ENCODE measurements at places on chromosomes 4 and X.
A peak's percentile ranks its signal among the peaks of the same experiment; 100 is the strongest.

GRCh38 chr4:17510582-17510981 lies 1.3 kb downstream of the QDPR start:
- DNase-seq = no peak

GRCh38 chr4:60042941-60043340 lies 1157.2 kb upstream of the ADGRL3 start:
- no peak for DNase-seq

DNA sequence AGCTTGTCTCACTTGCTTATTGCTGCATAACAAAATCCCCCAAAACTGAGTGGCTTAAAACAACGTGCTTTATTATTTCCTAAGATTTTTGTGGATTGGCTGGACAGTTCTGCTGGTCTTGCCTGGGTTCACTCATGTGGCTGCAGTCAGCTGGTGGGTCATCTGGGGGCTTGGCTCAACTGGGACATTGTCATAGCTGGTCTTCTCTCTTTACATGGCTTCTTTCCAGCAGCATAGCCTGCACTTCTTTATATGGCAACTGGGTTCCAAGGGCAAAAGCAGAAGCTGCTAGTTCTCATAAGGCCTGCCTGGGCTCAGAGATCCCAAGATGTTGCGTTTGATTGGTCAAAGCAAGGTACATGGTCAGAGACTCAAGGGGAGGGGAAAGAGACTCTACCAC lies 33.7 kb upstream of the STAG2 start:
- no peak for DNase-seq

GRCh38 chrX:48971249-48972219 lies at the start of gene KCND1:
Gene KCND1 (minus strand): TSS chrX:48971844. CDS start chrX:48970271, 1,573 bp downstream.
- peak; percentile 16 for DNase-seq

- peak; percentile 66 for DNase-seq
Measured at GRCh38 chrX:70454441-70455365, 10.1 kb downstream of the DLG3 start.

- peak; percentile 3 for DNase-seq
Measured at GRCh38 chr4:1400831-1401408, 5.3 kb downstream of the NKX1-1 start.

DNA sequence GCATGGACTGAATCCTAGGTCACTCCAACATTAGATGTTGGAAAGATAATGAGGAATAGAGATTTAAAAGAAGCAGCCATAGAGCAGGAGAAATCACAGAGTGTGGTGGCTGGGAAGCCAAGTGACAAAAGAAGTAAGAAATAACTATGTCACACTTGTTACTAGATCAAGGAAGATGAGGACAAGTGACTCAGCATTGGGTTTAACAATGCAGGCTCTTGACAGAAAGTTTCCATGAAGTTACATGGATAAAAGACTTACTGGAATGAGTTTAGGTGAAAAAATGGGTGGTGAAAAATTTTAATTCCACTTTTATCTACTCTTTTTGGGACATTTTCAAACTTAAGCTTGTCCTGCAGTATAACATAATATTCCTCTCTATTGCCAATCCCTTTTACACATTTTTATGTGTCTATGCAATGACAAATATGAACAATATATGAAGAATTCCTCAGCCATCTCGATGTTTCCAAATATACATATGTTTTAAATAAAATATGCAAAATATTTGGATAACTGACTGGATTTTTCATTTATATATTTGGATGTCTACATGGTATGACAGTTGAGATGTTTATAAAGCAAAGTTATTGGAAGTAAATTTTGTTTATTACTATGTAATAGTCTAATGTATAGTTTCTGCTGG lies 462.6 kb downstream of the IL15 start:
- no peak for DNase-seq

DNA sequence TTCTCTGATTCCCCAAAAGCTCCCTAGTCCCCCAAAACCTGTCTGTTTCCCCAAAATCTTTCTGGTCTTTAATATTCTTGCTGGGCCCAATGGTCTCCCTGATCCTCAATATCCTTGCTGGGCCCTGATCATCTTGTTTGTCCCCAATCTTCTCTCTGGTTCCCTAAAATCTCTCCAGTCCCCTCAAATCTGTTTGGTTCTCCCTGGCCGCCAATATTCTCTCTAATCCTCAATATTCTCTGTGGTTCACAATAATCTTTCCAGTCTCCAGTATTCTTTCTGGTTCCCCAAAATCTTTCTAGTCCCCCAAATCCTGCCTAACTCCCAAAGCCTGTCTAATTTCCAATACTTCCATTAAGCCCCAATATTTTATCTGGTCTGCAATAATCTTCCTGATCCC lies 18.5 kb downstream of the P2RY8 start:
- no peak for DNase-seq

- no peak for DNase-seq
Measured at GRCh38 chr4:93759506-93759905, 69.0 kb upstream of the ATOH1 start.

DNA sequence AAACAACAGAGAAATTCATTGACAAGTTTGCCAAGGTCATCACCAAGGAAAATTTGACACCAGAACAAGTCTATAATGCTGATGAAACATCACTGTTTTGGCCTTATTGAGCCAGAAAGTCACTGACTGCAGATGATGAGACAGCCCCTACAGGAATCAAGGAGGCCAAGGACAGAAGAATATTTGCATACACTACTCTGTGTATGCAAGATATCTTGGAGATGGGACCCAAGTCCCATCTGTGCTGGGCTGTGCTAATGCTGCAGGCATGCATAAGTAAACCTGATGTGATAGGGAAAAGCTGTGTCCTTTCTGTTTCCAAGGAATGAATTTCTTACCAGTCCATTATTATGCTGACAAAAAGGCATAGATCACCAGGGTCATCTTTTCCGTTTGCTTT lies 126.8 kb downstream of the PAPSS1 start:
- DNase-seq = no peak

DNA sequence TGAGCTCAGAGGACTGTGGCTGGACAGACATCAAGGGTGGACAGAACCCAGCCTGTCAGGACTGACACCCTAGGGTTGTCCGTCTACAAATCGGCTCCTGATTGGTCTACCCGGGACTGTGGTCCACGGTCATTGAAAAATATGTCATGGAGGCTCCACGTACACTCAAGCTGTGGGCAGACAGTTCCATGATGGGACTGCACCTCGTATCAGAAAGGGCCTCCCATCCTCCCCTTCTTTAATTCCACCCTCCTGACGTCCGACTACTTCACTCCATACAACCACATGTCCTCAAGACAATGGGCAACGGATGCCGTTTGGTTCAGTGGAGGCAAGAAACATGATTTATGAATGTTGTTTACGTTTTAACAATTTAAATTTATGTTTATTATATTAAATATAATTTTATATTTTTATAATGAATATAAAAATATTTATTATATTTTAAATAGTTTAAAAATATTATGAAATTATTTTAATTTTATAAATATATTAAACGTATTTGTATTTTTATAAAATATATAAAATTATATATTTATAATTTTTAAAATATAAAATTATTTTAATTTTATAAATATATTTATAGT lies 58.0 kb upstream of the SHOX start:
- no peak for DNase-seq

DNA sequence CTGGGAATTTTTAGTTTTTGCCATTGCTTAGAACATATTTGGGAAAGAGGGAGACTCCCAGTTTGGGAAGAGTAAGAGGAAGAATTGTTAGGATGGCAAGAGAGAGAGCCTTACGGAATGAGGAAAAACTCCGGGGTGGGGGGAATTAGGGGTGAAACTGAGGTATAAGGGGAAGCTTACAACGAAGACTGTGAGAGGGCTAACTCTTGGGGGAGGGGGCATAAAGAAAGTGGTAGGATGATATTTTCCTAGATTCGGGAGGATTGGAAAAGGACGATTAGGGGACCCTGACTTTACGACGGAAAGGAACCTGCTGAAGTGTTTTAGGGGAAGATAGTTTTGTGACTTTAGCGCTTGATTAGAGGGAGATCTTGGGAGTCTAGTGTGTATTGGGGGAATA lies 86.2 kb upstream of the HPRT1 start:
- DNase-seq = no peak

DNA sequence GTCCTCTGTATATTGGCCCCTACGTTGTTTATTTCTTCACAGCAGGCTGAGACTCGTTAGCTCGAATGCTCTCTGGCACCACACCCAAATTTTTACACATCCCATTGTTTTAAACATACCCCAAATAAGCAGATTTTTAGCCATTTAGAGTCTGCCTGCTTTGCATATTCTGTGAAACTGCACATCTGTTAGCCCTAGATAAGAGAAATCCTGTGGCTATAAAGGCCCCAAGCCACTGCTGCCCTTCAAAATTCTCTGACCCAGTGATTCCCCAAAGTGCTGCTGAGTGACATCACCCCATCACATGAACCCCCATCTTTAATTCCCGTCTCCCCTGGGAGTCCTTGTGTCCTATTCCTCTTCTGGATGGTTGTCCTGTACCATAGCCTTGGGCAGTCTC lies 20.8 kb downstream of the TEX13C start:
- no peak for DNase-seq

GRCh38 chr4:23754688-23755087 lies 135.2 kb downstream of the PPARGC1A start:
- no peak for DNase-seq

GRCh38 chr4:114264877-114265291 lies 285.4 kb upstream of the ARSJ start:
- DNase-seq = no peak

- no peak for DNase-seq
Measured at GRCh38 chr4:188145601-188146000, 6.4 kb downstream of the TRIML1 start.

DNA sequence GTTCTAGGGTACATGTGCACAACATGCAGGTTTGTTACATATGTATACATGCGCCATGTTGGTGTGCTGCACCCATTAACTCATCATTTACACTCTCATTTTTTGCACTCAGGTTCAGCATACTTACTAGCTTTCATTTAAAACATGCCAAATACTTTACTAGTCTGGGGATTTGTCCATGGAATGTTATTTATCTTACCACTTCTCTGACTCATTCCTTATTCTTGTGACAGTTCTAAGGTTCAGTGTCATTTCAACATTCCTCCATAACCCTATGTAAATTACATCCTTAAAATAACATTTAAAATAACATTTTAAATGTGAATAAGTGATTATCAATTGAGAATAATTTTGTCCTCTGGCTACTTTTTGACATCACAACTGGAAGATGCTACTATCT lies 19.5 kb upstream of the SYTL5 start:
- DNase-seq = no peak

GRCh38 chrX:72392816-72393800 lies 87.4 kb upstream of the CITED1 start:
- no peak for DNase-seq

- no peak for DNase-seq
Measured at GRCh38 chr4:17033768-17034181, 135.3 kb upstream of the LDB2 start.

DNA sequence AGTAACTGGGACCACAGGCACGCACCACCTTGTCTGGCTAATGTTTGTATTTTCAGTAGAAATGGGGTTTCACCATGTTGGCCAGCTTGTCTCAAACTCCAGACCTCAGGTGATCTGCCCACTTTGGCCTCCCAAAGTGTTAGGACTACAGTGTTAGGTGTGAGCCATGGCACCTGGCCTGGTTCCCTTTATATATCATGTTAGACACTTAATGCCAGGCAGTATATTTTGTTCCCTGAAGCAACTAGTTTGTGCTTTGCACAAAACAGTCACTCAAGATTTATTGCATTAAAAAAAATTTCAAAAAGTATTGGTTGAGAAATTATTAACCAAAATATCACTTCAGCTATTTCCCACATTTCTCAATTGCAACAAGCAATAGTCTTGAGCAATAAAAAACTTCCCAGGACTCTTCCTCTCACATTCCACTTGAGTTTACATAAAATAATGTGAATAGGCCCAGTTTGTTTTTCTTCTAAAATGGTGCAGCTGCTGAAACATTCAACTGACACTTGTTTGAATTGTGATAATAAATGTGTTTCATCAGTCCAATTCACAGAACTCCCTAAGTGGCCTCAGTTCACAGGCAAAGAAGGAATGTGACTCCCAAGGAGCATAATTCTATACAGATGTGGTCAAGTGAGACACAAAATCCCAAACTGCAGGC lies 22.7 kb downstream of the CXCL1 start:
- DNase-seq = no peak

- no peak for DNase-seq
Measured at GRCh38 chr4:142773505-142773904, 72.6 kb downstream of the INPP4B start.
